ENCODE measurements at places on chromosomes 7 and 10.

- no peak for DNase-seq
Observed at GRCh38 chr7:146175716-146176115, 59.1 kb downstream of the CNTNAP2 start.

- DNase-seq: no peak
Observed at GRCh38 chr10:33416209-33416608, 81.7 kb upstream of the NRP1 start.

- no peak for DNase-seq
Observed at GRCh38 chr10:79352035-79352877, 5.0 kb downstream of the PPIF start.

DNA sequence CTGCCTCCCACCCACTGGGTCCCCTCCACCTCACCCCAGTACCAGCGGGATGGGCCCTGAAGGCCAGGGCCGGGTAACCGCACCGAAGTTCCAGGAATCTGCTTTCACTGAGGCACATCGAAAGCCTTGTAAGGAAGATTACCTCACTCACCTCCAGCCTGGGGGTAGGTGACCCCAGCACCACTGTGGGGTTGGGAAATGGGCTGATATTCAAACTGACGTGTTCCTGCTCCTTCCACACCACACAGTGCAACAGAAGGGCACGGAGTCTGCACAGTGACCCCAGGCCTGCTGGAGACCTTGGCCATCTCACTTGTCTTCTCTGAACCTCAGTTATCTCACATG lies 29.8 kb downstream of the NPS start:
- no peak for DNase-seq

GRCh38 chr7:30865076-30865475 lies 46.6 kb upstream of the AQP1 start:
- DNase-seq: no peak

- no peak for DNase-seq
Observed at GRCh38 chr10:98309366-98310355, 41.7 kb upstream of the LOXL4 start.

DNA sequence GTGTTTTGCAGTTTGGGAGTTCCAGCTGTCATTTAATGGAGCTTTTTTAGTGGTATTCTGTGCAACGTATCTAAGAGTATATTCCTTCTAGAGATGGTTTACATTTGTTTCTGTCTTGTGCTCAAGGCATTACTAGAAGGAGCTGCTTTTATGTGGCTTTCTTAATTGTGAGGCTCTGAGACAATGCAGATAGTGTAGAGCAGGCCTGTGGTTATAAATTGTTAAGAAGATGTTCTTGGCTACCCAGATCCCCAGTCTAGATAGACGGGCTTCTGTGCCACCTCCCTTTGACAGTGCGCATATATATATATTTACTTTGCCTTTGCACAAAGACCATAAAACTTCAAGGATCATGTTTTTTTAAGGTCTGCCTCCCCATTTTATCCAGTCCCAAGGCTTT lies 160.8 kb upstream of the PODXL start:
- DNase-seq: no peak

- no peak for DNase-seq
Observed at GRCh38 chr7:110909117-110909516, 181.8 kb upstream of the LRRN3 start.

DNA sequence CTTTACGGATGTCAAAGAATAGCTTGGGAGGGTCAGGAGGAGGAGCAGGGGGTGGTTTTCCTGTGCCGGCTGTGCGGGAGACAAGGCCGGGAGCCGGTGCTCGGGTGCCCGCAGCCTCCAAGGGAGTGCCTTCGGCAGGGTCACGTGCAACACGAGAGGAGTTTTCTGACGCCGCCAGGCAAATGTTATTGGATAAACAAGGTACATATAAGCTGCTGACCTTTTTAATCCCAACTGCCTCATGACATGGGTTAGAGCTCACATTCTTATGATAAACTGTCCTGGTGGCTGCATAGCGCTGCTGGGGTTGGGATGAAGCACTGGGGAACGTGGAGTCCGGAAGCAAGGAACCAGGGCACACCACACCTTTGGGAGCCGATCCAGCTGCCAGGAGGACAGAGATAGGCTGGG lies 124.8 kb upstream of the PDLIM1 start:
- DNase-seq: no peak

DNA sequence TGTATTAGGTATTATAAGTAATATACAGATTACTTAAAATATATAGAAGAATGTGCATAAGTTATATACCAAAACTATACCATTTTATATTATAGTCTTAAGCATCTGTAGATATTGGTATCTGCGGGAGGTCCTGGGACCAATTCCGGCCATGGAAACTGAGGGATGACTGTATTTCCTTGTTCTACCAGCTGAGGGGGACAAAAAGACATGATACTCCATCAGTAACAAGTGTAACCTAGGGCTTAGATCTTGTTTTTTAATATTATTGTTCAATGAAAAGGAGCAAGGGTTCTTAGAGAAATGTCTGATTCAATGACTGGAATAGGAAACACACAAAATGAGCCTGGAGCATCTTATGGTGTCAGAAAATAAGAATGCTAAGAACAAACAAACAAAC lies 752.5 kb downstream of the CCSER2 start:
- DNase-seq: no peak

Data from activated T-cell treated with anti-CD3 and anti-CD28 coated beads for 24 hours (primary cell).